ENCODE measurements at places on chromosomes 1 and 21. TPM values are rescaled to one million over a fixed set of nuclear protein-coding genes. Genes with fewer than 3 reads are reported as not detected.

DNA sequence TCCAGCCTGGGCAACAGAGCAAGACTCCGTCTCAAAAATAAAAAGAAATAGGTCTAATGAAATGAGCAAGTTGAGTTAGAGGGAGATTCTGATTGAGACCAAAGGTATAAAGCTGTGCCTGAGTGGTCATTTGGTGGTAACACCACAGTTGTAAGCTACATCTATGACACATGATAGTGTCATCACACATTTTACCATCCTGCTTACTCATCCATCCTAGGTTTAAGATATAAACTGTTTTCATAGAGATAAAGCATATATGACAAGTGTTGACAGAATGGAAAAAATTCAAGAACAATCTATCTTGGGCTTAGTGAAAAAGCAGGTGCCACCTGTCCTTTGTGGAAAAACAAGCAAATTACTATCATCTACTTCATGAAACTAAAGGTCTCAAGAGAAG, 7.1 kb upstream of the CFAP141 start:
- no peak for DNase-seq

GRCh38 chr1:27727126-27727525, 1.4 kb downstream of the FAM76A start:
- no peak for DNase-seq

- DNase-seq, result peak; percentile 21
These were observed 54.0 kb downstream of the OLFML3 start for GRCh38 chr1:114033216-114033706.

GRCh38 chr21:23858878-23859277, 1748.4 kb downstream of the MRPL39 start:
- no peak for DNase-seq

DNA sequence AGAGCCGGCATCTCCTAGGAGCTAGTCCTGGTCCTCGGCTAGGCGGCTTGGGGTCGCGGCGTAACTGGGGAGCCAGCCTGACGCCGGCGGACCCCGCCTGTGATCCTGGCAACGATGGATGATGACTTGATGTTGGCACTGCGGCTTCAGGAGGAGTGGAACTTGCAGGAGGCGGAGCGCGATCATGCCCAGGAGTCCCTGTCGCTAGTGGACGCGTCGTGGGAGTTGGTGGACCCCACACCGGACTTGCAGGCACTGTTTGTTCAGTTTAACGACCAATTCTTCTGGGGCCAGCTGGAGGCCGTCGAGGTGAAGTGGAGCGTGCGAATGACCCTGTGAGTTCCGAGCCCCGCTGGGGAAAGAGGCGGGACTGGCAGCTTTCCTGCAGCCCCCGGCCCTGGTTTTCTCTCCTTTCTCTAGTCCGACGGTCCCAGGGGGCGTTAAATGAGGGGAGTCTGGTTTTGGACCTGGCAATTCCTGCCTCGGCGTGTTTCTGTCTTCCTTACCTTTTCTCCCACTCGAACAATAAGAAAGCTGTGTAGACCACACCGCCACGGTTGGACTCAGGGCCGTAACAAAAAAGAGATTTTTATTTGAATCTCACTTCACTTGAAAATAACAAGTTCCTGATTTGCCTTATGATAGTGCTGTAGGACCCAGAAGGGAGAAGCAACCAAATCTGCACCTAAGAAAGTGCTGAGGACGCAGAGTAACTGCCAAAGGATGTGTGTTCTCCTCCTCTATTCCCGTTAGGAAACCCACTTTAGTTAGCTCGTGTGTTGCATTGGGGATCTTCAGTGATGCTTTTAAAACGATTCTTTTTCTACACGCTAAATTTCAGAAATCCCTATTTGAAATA, at the start of gene SPRTN:
Gene SPRTN (plus strand): TSS at position 24 of the 859 bp plus-strand sequence. CDS start 91 bp downstream, at position 115.
- peak; percentile 64 for DNase-seq

Gene PATJ
- 2.0 TPM for total RNA-seq
